ENCODE measurements at places on chromosomes 3 and 15.

DNA sequence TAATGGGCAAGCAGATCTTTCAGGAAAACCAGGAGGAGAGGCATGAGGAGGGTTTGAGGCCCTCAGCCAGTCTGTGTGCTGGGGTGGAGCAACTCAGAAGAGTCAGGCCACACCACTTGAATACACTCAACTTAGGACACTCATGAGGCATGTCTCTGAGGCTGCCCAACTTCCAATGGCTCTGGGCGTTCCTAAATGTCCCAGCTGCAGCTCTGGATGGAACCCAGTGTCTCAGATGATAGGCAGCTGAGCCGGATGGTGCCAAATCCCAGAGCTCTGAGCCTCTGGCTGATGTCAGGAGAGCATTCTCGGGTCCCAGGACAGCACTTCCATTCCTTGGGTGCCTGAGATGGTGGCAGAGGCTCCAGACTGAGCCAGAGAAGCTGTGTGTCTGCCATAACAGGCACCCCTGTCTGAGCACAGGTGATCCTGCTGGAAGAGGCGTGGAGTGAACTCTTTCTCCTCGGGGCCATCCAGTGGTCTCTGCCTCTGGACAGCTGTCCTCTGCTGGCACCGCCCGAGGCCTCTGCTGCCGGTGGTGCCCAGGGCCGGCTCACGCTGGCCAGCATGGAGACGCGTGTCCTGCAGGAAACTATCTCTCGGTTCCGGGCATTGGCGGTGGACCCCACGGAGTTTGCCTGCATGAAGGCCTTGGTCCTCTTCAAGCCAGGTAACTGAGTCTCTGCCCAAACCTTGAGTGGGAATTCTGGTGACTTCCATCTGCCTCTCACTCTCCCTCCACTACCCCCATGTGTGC lies 2.8 kb downstream of the NR2E3 start:
- DNase-seq = no peak

- no peak for DNase-seq
Observed at GRCh38 chr3:32820971-32821685, 3.3 kb downstream of the TRIM71 start.

DNA sequence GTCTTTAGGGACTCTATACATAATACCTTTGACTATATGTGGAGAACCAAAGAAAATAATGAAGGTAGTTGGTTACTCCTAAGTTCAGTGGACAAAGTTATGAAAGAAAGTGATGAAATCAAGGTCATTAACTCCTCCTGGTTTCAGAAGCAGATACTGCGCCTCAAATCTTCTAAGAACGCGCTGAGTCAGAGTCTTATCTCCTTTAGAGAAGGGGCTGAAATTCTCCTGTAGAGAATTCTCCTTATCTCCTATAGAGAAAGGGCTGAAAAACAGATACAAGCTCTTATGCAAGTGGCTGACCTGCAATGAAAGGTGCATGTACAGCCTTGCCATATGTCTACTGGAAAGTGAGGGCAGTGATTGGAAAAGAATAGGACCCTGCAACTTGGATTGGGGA lies 824.2 kb downstream of the NSUN3 start:
- DNase-seq = no peak

- DNase-seq = no peak
Observed at GRCh38 chr15:96538491-96538890, 208.0 kb downstream of the NR2F2 start.

DNA sequence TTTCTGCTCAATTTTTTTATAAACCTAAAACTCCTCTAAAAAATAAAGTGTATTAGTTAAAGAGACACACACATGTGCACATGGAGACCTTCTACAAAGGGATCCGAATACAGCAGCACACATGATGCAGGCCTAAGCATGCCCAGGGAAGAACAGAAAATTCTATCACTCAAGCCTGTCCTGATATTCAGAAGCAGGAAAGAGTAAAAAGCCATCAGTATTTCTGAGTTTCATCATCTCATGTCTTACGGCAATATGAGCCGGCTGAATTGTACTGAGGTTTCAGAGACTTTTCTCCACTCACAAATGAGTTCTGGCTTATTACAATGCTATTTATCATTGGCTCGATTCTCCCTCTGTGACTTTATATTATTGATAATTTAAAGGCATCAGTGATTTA lies 97.5 kb downstream of the CADPS start:
- DNase-seq = no peak

DNA sequence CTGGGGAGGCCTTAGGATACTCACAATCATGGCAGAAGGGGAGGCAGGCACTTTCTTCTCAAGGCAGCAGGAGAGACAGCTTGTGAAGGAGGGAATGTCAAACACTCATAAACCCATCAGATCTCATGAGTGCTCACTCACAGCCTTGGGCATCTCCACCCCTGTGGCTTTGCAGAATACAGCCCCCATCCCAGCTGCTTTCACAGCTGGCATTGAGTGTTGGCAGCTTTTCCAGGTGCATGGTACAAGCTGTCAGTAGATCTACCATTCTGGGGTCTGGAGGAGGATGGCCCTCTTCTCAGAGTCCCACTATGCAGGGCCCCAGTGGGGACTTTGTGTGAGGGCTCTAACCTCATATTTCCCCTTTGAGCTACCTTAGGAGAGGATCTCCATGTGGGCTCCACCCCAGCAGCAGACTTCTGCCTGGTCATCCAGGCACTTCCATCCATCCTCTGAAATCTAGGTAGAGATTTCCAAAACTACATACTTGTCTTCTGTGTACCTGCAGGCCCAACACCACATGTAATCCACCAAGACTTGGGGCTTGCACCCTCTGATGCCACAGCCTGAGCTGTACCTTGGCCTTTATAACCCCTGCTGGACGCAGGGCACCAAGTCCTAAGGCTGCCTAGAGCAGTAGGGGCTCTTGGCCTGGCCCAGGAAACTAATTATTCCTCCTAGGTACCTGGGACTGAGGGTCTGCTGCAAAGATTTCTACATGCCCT lies 404.2 kb upstream of the EPHA6 start:
- DNase-seq = no peak

DNA sequence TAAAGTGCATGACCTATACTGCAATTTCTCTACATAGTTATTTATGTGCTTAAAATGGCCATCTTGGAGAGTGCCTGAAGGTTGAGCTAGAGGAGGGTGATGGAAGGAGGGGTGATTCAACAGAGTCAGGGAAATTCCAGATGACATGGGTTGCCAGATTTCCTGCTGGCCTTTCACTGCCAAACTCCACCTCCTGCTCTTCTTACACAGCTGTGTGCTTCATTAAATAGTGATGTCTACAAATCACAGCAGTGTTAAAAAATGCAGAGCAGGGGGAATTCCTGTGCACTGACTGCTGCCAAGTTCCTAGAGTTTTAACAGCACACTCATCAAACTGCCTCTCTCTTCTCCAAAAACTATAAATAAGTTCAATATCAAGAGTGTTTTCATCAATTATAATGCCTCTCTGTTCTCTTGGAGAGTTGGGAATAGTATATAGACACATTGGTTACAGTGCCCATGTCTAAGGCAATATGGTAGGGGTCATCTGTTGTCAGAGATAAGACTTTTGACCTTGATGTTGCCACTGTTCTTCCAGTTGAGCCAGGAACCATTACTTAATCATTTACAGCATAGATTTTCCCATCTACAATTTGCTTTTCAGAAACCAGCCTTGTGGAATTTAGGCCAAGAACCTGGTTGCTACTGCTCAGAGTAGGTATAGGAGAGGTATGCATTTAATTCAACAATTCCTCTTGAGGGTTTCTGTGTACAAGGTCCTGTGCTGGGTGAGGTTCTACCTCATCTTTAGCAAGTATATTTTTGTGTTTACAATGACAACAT lies 79.6 kb downstream of the TP63 start:
- DNase-seq = no peak

GRCh38 chr3:180705619-180706018 lies 26.3 kb upstream of the CCDC39 start:
- no peak for DNase-seq

Data from HuH-7.5 (cell line).